Neural crest cell (in vitro differentiated cells): ENCODE measurements at places on chromosomes 13 and 19. TPM values are rescaled to one million over a fixed set of nuclear protein-coding genes. Genes with fewer than 3 reads are reported as not detected.

Gene TMEM38A
- 3.4 and 4.4 TPM in 2 replicates for total RNA-seq

Gene SNRNP70
- total RNA-seq: 291 and 303 TPM in 2 replicates

- peak overlapping the region; percentile 72 for H3K4me3 ChIP-seq
- peaks cover 17% of the 10 kb centered on the region for H3K4me1 ChIP-seq
- H3K27ac ChIP-seq: no peak overlapping the region
- no peaks in the 10 kb centered on the region for H3K36me3 ChIP-seq
Observed at GRCh38 chr19:4181053-4181508, 1.3 kb downstream of the SIRT6 start.

Gene ZIM2
- total RNA-seq: not detected in 2 replicates

- H3K4me3 ChIP-seq: no peak overlapping the region
- peaks cover 46% of the 10 kb centered on the region for H3K4me1 ChIP-seq
- H3K36me3 ChIP-seq: peaks cover 24% of the 10 kb centered on the region
- H3K27ac ChIP-seq: peak overlapping the region; percentile 68
Observed at GRCh38 chr13:110327051-110327721, 20.1 kb downstream of the COL4A2 start.

DNA sequence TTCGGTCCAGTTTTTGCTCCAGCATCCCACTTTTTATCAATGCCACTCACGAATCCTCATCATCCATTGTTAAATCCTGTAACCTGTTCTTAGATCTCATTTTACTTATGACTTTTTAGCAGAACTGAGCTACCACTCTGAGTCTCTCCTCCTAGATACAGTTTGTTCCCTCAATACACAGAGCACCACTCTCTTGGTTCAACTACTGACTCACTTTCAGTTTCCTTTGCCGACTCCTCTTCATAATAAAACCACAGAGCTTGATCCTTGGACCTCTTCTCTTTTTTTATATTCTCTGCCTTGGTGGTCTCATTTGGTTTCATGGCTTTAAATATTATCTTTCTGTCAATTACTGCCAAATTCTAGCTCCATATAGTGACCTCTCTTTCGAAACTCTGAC is 150.3 kb downstream of the SLITRK5 start:
- H3K4me1 ChIP-seq: no peaks in the 10 kb centered on the region
- H3K36me3 ChIP-seq: no peaks in the 10 kb centered on the region

GRCh38 chr19:28633319-28634018 is 579.5 kb downstream of the UQCRFS1 start:
- H3K4me1 ChIP-seq: no peaks in the 10 kb centered on the region
- no peak overlapping the region for H3K4me3 ChIP-seq
- H3K27ac ChIP-seq: no peak overlapping the region
- H3K36me3 ChIP-seq: no peaks in the 10 kb centered on the region
- peak; percentile 63 for DNase-seq
- H3K27me3 ChIP-seq: peaks cover 2% of the 10 kb centered on the region

GRCh38 chr19:13848340-13848677 is 28.6 kb upstream of the NANOS3 start:
- H3K27me3 ChIP-seq: peaks cover 7% of the 10 kb centered on the region
- H3K4me3 ChIP-seq: peak overlapping the region; percentile 18
- H3K4me1 ChIP-seq: peaks cover 40% of the 10 kb centered on the region
- no peak for DNase-seq

- peaks cover 14% of the 10 kb centered on the region for H3K36me3 ChIP-seq
- no peaks in the 10 kb centered on the region for H3K27me3 ChIP-seq
- H3K4me1 ChIP-seq: peaks cover 34% of the 10 kb centered on the region
- no peak overlapping the region for H3K4me3 ChIP-seq
- H3K27ac ChIP-seq: no peak overlapping the region
Observed at GRCh38 chr13:40580566-40581276, 85.7 kb downstream of the FOXO1 start.

GRCh38 chr13:91805605-91806004 is 407.2 kb downstream of the GPC5 start:
- H3K27ac ChIP-seq: no peak overlapping the region
- no peak for DNase-seq
- no peaks in the 10 kb centered on the region for H3K27me3 ChIP-seq
- no peaks in the 10 kb centered on the region for H3K36me3 ChIP-seq
- no peak overlapping the region for H3K4me3 ChIP-seq

DNA sequence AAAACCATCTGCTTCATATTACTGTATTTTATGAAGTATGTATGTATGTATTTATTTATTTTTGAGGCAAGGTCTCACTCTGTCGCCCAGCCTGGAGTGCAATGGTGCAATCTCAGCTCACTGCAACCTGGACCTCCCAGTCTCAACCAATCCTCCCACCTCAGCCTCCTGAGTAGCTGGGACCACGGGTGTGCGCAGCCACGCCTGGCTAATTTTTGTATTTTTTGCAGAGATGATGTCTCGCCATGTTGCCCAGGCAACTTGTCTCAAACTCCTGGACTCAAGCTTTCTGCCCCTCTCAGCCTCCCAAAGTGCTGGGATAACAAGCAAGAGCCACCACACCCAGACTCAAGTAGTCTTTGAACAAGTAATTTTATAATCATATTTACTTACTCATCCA is 5.5 kb downstream of the KATNAL1 start:
- H3K4me3 ChIP-seq: no peak overlapping the region
- DNase-seq: no peak
- H3K27me3 ChIP-seq: no peaks in the 10 kb centered on the region

GRCh38 chr19:15099017-15099582 is 8.1 kb upstream of the SYDE1 start:
- no peaks in the 10 kb centered on the region for H3K4me1 ChIP-seq
- H3K36me3 ChIP-seq: peaks cover 7% of the 10 kb centered on the region
- DNase-seq: no peak
- peaks cover under 1% of the 10 kb centered on the region for H3K27me3 ChIP-seq
- no peak overlapping the region for H3K27ac ChIP-seq

DNA sequence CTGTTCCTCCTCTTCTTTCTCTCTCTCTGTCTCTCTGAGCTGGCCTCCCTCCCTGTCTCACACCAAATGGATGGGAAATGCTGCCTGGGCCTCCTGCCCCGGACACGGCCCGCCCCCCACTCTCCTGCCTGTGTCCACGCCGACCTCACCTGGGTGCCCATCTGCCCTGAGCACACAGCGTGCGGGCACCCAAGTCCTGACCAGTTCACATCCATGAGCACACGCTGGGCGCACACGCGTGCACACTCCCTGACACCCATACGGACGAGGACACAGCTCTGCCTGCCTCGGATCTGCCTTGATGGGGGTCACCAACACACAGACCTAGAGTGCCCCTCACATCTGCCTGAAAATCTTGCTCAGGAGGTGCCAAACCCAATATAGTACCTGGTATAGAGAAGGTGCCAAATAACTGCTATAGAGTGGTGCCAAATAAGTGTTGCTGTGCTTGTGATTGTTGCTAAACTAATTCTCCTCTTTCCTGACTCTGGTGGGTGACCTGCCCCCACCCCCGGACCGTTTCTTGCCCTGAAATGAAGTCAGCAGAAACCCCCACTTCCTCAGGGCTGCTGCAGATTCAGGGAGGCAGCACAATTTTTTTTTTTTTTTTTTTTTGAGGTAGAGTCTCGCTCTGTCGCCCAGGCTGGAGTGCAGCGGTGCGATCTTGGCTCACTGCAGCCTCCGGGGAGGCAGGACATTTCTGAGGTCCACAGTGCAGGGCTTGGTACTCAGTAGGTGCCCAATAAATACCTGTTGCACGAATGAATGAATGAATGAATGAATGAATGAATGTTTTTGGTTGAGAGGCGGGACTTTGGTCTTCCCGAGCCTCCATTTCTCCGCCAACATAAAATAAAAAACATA is 4.6 kb downstream of the NFIC start:
- no peak overlapping the region for H3K4me3 ChIP-seq
- H3K27ac ChIP-seq: no peak overlapping the region
- no peaks in the 10 kb centered on the region for H3K4me1 ChIP-seq
- no peak for DNase-seq

GRCh38 chr19:35417713-35418534 is 30.1 kb upstream of the FFAR2 start:
- H3K27me3 ChIP-seq: peaks cover 61% of the 10 kb centered on the region
- H3K4me1 ChIP-seq: no peaks in the 10 kb centered on the region
- no peaks in the 10 kb centered on the region for H3K36me3 ChIP-seq
- H3K27ac ChIP-seq: no peak overlapping the region
- no peak overlapping the region for H3K4me3 ChIP-seq
- no peak for DNase-seq

GRCh38 chr13:109166804-109167203 is 537.4 kb downstream of the MYO16 start:
- no peak for DNase-seq
- H3K4me1 ChIP-seq: peaks cover 12% of the 10 kb centered on the region
- H3K4me3 ChIP-seq: no peak overlapping the region
- H3K27me3 ChIP-seq: no peaks in the 10 kb centered on the region

- no peaks in the 10 kb centered on the region for H3K27me3 ChIP-seq
- H3K4me1 ChIP-seq: peaks cover 44% of the 10 kb centered on the region
- peak; percentile 50 for DNase-seq
- H3K4me3 ChIP-seq: peak overlapping the region; percentile 83
Observed at GRCh38 chr13:80945328-80945727, 604.4 kb upstream of the SPRY2 start.

GRCh38 chr13:33785384-33785783 is 32.6 kb upstream of the RFC3 start:
- no peak overlapping the region for H3K4me3 ChIP-seq
- H3K27me3 ChIP-seq: no peaks in the 10 kb centered on the region
- peaks cover 9% of the 10 kb centered on the region for H3K4me1 ChIP-seq
- H3K36me3 ChIP-seq: no peaks in the 10 kb centered on the region
- no peak overlapping the region for H3K27ac ChIP-seq

Gene SMAD9
- 2.2 and 2.6 TPM in 2 replicates for total RNA-seq

- H3K4me1 ChIP-seq: peaks cover 31% of the 10 kb centered on the region
- peaks cover 10% of the 10 kb centered on the region for H3K36me3 ChIP-seq
Observed at GRCh38 chr13:39586151-39586550, 16.8 kb downstream of the LHFPL6 start.

Gene SPIB
- not detected in 2 replicates for total RNA-seq

Gene BST2
- not detected in 2 replicates for total RNA-seq

Gene TIMM13
- total RNA-seq: 145 and 155 TPM in 2 replicates

- no peak for DNase-seq
- no peaks in the 10 kb centered on the region for H3K27me3 ChIP-seq
- H3K4me3 ChIP-seq: no peak overlapping the region
- no peaks in the 10 kb centered on the region for H3K4me1 ChIP-seq
Observed at GRCh38 chr13:112562254-112562653, 25.7 kb downstream of the TUBGCP3 start.

Gene RFXAP
- total RNA-seq: 13.9 and 17.1 TPM in 2 replicates

Gene FREM2
- total RNA-seq: 16.5 and 17.9 TPM in 2 replicates

- peaks cover 10% of the 10 kb centered on the region for H3K27me3 ChIP-seq
- no peaks in the 10 kb centered on the region for H3K36me3 ChIP-seq
- H3K27ac ChIP-seq: no peak overlapping the region
- no peak for DNase-seq
- H3K4me1 ChIP-seq: peaks cover 9% of the 10 kb centered on the region
Observed at GRCh38 chr13:27041341-27041740, 130.3 kb downstream of the USP12 start.

Gene ACTL9
- not detected in 2 replicates for total RNA-seq

GRCh38 chr13:33174931-33175330 is 110.6 kb downstream of the STARD13 start:
- no peak overlapping the region for H3K27ac ChIP-seq
- no peaks in the 10 kb centered on the region for H3K27me3 ChIP-seq
- H3K4me1 ChIP-seq: no peaks in the 10 kb centered on the region
- H3K4me3 ChIP-seq: no peak overlapping the region

DNA sequence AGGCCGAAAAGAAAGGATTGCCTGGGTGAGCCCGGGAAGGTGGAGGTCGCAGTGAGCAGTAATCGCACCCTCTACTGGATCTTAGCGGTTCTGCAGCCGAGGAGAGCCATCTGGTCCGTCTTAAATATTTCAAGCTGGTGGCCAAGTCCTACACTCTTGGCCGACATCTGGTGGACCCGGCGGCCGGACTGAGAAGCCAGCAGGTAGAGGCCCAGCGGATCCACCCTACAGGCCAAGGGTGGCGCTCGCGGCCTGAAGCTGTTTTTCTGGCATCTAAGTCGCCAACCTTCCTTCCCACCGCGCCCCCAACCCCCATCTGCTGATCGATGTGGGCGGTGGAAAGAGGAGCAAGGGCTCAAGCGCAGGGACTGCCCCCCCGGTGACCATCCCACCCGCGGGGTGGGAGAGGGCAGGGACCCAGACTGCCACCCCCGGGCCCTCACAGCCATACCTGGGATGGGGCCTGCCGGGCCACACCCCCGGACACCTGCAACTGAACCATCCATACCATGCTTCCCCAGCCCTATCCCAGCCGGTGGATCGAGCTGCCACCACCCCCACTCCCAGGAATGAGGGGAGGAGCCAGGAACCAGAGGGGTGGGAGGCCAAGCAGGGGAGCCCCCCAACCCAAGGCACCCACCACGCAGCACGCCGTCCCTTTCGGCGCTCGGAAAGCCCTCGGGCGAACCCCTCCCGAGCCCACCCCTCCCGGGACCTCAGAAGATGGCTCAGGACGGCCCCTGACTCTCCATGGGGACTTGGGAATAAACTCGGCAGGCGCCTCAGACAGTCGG is 46.3 kb upstream of the ZNF730 start:
- no peak overlapping the region for H3K27ac ChIP-seq
- no peak for DNase-seq
- H3K36me3 ChIP-seq: peaks cover 33% of the 10 kb centered on the region
- no peaks in the 10 kb centered on the region for H3K27me3 ChIP-seq

Gene CFD
- not detected in 2 replicates for total RNA-seq

GRCh38 chr19:18274781-18275356 is 617 bp upstream of the IQCN start:
- no peak overlapping the region for H3K27ac ChIP-seq
- peaks cover 6% of the 10 kb centered on the region for H3K27me3 ChIP-seq
- peak overlapping the region; percentile 41 for H3K4me3 ChIP-seq
- DNase-seq: no peak
- H3K4me1 ChIP-seq: peaks cover 13% of the 10 kb centered on the region
- H3K36me3 ChIP-seq: peaks cover 8% of the 10 kb centered on the region

DNA sequence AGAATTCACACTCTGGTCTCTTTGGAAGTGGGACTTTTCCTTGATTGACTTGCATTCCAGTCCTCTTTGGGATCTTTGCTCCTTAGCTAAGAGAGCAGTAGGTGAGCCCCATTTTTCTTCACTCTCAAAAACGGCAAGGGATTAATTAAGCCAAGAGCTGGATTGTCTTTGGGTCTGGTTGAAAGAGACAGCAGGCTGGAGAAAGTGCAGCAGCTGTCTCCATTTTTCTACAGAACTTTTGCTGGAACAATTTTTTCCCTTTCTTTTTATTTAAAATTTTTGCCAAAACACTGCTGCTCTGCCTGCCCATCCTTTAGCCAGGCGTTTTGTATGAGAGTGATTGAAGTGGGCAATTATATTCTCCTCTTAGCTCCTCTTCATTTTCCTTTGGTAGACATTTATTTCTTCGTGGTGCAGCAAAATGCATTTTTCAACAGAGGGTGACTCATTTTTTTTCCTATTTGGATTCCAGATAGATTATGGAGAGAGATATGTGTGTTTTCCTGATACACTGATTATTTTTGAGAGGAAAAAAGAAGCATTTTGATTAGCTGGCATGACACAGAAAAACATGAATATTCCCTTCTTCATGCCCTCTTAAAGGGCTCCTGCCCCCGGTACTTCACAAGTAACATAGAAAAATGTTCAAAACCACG is 371.2 kb upstream of the NBEA start:
- no peak overlapping the region for H3K4me3 ChIP-seq
- no peaks in the 10 kb centered on the region for H3K4me1 ChIP-seq
- DNase-seq: no peak
- no peaks in the 10 kb centered on the region for H3K36me3 ChIP-seq
- peaks cover 3% of the 10 kb centered on the region for H3K27me3 ChIP-seq
